NCI-H524 treated with DMSO at 0.1 percent for 48 hours (cell line): ENCODE measurements at places on chromosomes 3 and 15.

- DNase-seq = no peak
Observed at GRCh38 chr3:125109536-125109925, 53.7 kb upstream of the HEG1 start.

DNA sequence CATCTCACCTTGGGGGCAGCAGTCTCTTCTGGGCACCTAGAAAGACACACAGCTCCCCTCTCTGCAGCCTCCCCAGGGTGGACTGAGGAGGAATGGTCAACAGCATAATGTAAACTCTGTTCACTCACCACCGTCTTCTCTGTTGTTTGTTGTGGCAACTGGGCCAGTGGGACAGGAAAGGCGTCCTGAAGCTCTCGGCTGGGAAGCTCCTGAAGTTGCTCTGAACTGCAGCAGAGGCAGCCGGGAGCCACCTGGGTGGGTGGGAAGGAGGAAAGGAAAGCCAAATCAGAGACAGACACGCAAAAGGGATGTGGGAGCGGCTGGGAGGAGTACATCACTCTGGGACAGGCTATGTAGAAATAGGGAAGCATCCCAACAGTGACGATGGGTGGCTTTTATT lies 52.7 kb downstream of the MYLK start:
- DNase-seq = no peak

GRCh38 chr15:86439614-86440013 lies 359.9 kb downstream of the AGBL1 start:
- DNase-seq = no peak

DNA sequence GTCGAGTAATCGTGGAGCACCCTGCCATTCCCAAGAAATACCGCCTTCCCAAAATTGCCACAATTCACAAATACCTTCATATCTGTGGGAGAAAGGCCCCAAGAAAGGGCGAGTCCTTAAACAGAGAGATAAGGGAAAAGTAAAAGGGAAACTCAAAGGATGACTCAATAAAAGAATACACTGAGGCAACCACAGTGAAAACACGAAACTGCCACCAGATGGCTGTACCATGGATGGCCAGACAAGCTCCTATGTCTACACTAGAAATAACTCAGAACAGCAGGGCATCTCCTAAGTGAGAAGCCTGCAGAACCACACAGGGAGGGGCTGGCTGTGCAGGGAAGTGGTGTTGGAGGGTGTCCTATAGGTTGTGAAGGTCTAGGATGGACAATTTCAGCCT lies 25.0 kb downstream of the SRGAP3 start:
- DNase-seq = no peak

DNA sequence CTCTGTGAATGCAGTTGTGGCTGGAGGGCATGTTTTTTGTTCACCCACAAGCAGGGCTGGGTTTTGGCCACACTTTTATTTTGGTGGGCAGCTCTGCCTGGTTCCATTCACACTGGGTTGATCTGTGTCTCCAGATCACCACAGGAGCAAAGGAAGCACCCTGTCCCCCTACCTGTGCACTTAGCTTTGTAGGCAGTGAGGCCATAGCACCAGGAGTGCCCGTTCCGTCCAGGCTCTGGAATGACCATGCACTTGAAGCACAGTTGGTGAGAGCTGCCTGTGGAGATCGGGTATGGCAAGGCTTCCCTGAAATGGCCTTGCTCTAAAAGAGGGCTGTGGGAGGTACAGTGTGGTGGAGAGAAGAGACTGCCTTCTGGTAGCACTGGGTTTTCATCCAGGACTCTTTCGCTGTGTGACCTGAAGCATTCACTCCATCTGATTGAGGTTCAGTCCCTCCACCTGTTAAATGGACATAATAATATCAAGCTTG lies 31.7 kb downstream of the MINAR1 start:
- no peak for DNase-seq

GRCh38 chr3:52259448-52259847 lies 13.9 kb downstream of the PPM1M start:
- no peak for DNase-seq

DNA sequence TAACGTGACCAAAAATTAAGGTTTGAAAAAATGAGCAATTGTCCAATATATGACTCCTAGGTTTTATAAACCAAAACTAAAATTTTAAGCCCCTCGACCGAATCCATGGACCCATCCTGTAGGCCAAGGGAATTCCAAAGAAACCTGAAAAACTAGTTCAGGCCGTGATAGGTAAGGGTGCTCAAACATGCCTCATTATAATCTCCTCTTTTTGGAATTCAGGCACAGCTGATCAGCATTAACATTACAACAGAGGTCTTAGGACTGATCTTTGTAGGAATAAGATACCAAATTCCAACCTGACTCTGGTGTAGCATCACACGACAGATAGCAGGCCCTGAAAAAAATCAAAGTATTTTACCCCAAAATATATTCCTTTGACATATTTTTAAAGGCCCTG lies 155.7 kb downstream of the NEK10 start:
- DNase-seq = no peak

DNA sequence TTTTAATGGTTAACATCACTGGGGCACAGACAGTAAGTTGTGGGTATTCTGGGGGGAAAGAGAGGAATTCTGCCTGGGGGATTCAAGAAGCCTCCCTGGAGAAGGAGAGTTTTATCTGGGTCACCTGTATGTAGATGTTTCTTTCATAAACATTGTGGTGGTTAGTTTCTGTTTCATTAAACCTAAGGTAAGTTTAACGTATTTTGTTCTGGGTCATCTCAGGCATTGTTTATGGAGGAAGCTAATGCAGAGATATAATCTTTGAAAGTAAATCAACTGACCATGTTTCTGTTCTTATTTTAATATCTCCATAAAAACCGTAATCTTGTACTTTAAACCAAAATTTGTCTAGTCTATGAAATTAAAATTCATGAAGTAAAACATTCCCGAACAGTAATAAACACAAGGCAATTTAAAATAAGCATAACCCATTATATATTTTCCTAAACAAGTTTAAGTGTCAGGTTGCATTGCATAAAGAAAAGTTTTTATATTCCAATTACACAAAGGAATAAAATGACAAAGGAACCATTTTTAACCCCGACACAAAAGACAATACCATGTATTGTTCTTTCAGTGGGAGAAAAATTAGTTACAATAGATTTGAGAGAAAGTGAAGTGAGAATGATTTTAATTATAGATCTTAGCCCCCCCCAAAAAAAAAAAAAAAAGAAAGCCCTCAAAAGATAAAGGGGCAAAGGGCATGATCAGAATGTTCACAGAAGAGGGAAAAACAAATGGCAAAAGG lies 274.6 kb upstream of the TBL1XR1 start:
- DNase-seq = no peak

GRCh38 chr3:127652246-127652995 lies 20.3 kb upstream of the ABTB1 start:
- DNase-seq = peak; percentile 18

DNA sequence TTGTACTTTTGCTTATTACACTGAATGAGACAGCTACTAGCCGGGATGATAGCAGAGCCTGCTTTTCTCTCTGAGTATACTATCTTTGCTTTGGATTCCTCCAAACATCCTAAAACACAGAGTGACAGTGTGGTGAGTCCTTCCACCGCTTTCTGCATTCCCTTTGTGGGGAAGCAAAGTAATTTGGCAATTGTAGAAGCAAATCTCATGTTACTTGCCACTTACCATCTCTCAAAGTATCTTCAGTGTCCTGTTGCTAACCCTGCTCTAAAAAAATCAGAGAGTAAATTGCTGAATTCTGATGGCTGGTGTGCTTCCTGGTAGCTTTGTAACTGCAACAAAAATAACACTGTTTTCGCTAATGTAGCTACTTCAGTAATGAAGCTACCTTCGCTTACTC lies 92.4 kb upstream of the LRRFIP2 start:
- DNase-seq = no peak

- no peak for DNase-seq
Observed at GRCh38 chr15:47484059-47484458, 233.2 kb upstream of the SEMA6D start.

- DNase-seq = no peak
Observed at GRCh38 chr3:99409961-99410360, 228.4 kb upstream of the COL8A1 start.

DNA sequence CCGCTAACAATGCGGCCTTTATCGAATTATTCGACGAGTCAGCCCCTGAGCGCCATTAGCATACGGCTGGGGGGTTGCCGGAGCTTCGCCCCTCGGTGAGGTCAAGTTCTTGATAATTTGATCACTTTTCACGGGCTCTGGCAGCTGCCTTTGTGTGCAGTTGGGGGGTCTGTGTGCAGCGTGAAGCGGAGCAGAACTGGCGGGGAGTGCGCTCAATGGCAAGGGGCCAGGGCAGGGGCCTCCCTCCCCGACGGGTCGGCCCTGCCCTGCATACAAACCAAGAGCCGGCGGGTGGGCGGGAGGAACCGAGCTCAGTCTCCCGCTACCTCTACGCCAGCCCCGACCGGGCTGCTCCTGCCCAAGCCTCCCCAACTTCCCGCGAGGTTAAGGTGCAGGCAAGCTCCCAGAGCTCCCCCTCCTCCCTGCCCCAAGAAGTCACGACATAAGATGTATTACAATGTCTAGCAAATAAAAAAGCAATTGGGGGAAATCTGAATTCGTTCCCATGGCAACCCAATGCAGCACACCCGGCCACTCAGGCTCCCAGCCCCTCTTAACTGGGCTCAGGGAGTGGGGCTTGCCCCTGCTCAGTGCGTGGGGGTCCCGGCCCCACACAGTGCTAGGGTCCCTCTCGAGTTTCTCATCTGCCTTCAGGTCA lies 34.1 kb upstream of the POLG start:
- DNase-seq = no peak

DNA sequence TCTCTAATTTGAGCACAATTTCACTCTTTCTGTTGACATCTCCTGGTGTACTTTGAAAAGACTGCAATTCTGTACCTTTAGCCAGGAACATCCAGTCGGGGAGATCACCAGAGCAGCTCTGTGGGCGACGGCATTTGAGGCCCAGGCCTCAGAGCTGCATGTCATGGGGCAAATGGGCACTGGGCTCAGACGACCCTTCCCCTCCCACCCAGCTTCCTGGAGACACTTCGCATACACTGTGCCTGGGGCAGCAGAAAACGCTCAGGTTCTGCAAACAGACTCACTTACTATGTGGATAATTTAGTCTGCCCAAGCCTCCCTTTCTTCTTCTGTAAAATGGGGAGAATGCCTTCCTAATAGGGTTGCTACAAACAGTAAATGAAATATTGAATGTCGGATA lies 96.9 kb downstream of the HMG20A start:
- DNase-seq = no peak

GRCh38 chr15:94348084-94348483 lies 116.7 kb downstream of the MCTP2 start:
- DNase-seq = no peak

DNA sequence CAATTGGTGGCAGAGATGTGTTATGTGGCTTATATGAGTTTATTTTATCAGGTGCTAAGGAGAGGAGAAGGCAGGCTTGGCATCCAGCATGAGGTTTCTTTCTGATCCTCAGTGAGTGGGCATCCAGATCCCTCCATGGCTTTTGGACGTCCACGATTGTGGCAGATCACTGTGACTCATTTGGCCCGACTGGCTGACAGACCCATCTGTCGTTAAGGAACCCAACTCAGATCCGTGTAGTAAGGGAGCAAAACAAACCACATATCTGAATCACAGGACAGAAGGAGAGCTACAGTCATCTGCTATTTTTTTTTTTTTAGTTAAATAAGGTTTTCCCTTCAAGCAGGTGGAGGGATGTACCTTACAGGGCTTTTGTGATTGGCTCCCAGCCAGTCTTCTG lies 197.0 kb upstream of the KCNH8 start:
- DNase-seq = no peak

DNA sequence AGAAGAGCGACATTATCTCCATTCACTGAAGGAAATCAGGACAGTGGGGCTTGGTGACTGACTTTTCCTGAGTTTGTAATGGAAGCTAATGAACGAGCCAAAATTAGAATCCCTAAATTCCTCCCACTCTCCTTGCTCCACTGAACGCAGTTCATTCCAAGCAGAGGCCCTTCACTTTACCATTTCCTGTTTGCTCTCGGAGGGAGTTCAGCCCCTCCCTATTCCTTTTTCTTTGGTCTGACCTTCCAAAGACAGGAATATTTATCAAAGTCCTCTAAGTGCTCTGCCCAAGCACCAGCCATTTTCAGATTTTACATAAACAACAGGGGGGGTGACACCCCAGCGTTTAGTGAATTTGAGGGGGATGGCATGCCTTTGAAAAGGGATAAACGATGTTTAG lies 24.0 kb upstream of the PTPRG start:
- DNase-seq = no peak

- DNase-seq = no peak
Observed at GRCh38 chr3:81274671-81275070, 486.8 kb downstream of the GBE1 start.

GRCh38 chr15:81411969-81412633 lies 38.1 kb upstream of the TMC3 start:
- no peak for DNase-seq

DNA sequence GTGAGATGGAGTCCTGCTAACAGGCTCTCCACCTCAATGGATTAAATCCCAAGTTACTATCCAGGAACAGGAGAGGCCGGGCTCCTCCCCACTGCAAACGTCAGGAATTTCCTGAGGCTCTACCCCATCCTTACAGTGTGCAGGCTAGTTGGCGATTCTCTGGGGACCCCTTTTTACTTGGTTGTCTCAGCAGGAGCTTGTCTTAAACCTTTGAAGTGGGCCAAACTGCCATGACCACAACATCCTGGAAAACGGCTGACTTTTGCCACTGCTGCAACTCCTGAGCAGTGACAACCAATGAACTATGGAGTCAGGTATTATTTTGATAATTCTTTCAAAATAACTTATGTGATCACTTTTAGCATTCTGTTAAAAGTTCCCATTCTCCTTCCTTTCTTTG lies 440.9 kb upstream of the CCDC54 start:
- no peak for DNase-seq

GRCh38 chr3:74267588-74268184 lies 346.8 kb downstream of the CNTN3 start:
- no peak for DNase-seq

DNA sequence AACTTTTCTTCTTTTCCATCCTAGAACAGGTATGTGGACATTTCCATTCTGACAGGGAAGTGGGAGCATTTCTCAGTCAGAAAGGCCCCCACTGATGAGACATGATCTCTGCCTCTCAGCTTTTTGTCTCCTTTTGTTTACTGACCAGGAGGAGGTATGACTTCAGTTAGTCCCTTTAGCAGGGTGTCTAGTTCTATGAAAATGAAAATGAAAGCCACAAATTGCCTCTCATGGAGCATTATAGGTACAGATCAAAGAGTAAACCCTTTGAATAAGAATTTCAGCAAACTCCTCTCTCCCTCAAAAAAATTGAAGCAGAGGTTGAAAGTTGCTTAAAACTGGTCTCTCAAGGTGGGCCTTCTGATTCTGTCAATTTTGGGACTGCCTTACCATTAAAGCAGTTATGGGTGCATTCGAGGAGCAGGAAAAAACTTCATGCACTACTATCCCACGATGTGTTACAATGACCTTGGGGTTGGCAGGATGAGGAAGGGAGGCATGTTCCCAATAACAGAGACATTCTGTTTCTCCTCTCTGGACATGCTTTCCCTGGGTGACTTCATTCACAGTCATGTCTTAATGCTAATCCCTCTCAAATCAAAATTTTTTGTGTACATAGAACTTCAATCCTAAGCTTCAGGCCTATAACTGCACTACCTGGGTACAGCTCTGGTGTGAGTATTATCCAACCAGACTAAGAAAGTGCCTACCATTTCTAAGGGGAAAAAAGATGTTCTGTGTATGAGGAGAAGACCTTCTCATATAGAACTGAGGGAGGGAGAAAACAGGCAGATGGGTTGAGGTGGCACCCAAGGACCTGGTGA lies 50.6 kb upstream of the TBC1D23 start:
- no peak for DNase-seq

GRCh38 chr3:78825118-78825857 lies 942.5 kb downstream of the ROBO1 start:
- DNase-seq = no peak

- no peak for DNase-seq
Observed at GRCh38 chr3:39202094-39202493, 9.7 kb upstream of the XIRP1 start.
